ENCODE measurements at places on chromosomes 6 and 20.

- no peak for DNase-seq
These were observed 129.5 kb downstream of the ASCC3 start for GRCh38 chr6:100751590-100751989.

DNA sequence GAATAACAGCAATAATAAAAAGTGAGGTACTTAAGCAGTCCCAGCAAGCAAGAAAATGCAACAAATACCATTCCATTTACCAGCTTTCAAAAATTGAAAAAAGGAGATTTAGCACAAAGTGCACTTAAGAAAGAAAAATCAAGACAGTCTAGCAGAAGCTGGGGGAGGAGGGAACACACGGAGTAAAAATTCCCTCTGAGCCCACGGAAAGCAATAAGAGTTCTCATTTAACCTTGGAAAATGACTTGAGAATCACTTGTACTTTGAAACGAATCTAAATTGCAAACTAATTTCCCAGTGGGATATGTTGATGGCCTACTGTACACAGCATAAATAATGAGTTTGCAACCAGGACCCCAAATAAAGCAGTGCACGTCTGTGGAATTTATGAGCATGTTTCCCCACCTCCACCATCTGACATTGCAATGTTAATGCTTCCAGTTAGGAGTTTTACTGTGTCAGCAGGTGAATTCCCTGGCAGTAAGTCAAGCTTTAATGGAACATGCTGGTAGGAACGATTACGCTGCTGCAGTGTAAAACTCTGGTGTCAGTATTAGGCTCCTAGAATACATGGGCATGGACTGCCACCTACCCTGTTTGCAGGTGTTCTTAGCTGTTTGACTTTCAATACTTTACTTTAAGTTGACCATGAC lies 386.8 kb downstream of the HDGFL1 start:
- peak; percentile 29 for DNase-seq

- no peak for DNase-seq
These were observed 955.6 kb downstream of the TBC1D32 start for GRCh38 chr6:120378582-120379220.

DNA sequence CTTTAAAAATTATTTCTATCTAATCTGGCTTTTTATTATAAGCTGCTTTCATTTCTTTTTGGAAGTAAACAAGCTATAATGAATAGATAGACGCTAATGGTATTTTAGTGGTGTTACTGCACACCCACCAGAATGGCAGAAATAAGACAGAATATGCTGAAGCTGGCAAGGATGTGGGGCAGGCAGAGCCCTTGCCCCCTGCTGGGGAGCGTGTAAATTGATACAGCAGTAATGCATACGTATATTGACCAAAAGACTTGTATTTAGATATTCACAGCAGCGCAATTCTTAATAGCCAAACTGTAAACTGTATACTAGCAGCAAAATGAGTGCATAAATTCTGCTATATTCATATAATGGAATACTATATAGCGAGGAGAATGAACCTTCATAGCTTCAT lies 35.3 kb downstream of the TMEM181 start:
- no peak for DNase-seq

GRCh38 chr6:96940322-96940721 lies 15.8 kb downstream of the KLHL32 start:
- DNase-seq = peak; percentile 30

GRCh38 chr6:5752391-5752680 lies 254.4 kb downstream of the NRN1 start:
- no peak for DNase-seq

DNA sequence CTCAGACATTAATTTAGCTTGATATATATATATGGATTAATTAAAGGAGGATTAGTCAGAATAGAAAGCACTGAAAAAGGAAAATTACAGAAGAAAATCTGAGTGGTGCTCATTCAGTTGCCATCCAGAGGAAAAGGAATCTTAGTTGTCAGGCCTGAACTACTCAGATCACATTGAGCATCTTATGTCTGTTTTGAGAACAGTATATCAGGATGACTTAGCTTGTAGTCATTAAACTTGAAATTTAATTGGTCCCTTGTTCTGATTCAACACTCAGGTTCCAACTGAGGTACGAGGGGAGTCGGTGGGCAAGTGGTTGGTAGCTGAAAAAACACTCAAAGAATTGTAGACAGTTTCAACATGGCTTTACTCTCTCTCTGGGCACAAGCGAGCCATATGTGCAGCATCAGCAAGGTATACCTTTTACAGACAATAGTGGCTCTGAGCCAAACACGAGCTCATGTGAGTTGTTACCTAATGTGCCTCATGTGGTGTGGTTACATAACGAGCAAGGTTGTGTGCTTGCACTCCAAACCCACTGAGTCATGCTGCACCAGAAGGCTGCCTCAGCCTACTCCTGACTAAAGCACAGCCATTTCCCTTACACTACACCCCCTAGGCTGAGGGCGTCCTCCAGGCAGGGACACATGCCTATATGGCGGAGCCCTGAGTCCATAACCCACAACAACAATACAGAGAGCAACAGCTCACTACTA lies 73.0 kb upstream of the HMGN3 start:
- no peak for DNase-seq

GRCh38 chr20:54047048-54047447 lies 23.3 kb downstream of the BCAS1 start:
- DNase-seq = no peak

GRCh38 chr6:138162111-138162954 lies 594 bp downstream of the ARFGEF3 start:
- DNase-seq = peak; percentile 60

- no peak for DNase-seq
These were observed 48.2 kb downstream of the SSR1 start for GRCh38 chr6:7264686-7265384.

- DNase-seq = no peak
These were observed 36.2 kb downstream of the FOXO3 start for GRCh38 chr6:108596956-108597355.

GRCh38 chr20:44609006-44609515 lies 26.7 kb downstream of the PKIG start:
- peak; percentile 21 for DNase-seq
